Caudate nucleus (tissue), 63 donors: ENCODE measurements at places on chromosomes 16 and 17.

DNA sequence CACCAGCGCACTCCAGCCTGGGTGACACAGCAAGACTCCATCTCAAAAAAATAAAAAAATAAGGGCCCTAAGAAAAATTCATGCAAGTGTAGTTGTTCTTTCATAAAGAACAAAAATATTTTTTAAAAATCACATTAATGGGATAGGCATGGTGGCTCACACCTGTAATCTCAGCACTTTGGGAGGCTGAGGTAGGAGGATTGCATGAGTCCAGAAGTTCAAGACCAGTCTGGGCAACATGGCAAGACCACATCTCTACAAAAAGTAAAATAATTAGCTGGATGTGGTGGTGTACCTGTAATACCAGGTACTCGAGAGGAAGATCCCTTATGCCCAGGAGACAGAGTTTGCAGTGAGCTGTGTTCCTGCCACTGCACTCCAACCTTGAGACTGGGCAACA lies 15.2 kb upstream of the BRIP1 start:
- no peak for DNase-seq

- DNase-seq: no peak
Measured at GRCh38 chr17:40615068-40615840, 32.4 kb downstream of the SMARCE1 start.

- DNase-seq: no peak
Measured at GRCh38 chr17:63954402-63955063, 18.2 kb downstream of the SCN4A start.

DNA sequence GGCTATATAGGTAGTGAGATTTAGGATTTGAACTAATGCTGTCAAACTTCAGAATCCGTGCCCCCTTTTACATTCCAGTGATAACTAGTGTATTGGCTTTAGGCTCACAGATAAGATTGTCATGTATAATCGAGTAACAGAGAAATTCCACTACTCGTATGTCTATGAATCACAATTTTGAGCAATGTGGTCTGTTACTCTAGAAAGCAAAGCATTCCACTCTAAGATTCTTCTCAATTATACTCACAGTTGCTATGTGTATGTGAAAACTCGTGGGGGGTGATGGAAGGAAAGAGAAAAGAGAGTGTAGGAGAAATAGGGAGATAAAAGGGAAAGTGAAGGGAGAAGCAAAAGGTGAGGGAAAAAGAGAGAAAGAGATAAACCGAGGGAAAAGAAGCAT lies 1175.1 kb upstream of the GOT2 start:
- no peak for DNase-seq

DNA sequence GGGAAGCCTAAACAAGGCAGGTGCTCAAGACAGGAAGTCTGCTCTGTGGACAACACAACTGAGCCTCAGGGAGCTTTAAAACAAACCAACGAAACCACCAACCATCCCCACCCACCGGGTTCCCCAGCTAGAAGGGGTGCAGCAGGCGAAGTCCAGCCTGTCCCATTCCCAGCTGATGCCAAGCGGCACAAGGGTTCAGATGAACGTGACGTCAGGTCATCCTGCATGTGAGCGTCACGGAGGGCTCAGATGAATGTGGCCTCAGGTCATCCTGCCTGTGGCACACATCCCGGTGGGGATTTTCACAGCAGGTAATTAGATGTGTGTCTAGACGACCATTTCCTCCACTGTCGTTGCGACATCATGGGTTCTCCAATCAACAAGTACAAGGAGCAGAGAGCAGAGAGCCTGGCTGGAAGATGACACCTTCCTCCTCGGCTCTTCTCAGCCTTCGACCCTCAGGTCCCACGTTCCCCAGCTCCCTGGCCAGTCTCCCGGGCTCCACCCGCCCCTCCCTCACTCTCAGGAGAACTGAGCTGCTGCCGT lies 246.5 kb downstream of the FOXL1 start:
- DNase-seq: no peak

DNA sequence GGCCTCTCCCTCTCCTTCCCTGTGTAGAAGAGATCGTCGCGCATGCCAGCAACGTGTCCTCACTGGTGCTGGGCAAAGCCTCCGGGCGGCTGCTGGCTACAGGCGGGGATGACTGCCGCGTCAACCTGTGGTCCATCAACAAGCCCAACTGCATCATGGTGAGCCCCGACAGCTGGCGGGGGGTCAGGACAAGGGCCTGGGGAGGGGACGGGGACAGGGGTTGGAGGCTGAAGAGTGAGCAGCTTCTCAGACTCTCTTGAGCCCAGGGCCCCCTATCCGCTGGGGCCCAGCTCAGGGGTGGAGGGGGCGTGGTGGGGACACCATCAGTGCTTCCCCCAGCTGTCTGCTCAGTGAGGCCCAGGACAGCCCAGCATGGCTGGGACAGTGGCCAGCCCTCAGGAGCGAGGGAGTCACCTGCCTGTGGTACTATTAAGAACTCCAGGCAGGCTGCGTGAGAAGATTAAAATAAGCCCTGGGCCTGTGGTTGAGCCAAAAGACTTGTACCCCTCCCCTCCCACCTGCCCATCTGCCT lies 6.2 kb downstream of the KATNB1 start:
- no peak for DNase-seq

GRCh38 chr16:1143761-1144450 lies 9.0 kb upstream of the CACNA1H start:
- DNase-seq: no peak

DNA sequence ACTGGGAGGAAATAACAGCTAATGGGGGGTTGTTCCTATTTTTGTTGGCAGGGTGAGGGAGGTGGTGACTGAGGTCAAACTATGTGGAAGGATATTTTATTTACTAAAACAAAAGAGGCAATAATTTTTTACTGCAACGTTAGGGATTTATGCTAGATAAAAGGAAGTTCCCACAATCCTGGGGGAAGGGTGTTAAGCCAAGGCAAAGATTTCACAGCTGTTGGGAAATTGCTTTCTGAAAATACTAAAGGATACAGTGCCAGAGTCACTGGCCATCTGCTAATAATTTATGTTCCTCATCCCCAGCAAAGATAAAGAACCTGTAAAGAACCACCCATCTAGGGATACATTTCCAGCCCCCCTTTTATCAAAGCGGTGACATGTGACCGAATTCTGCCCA lies 756.0 kb upstream of the RBFOX1 start:
- DNase-seq: no peak

DNA sequence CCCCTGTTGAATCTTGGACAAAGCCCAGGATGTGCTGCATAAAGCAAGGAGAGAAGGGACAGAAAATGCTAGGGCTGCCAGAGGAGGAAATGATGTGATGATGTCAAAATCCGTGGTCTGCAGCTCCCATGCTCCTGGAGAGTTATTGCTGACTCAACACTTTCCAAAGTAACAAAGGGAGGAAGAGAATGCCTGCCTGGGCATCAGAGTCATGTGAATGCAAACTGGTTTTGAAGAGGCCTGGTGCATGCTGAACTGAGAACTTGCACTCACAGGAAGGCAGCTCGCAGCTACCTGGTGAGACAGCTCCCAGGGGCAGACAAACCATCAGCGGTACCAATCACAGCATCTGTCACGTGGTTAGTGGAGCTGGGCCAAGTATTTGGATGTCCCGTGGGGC lies 2.8 kb downstream of the MARVELD3 start:
- no peak for DNase-seq

- DNase-seq: no peak
Measured at GRCh38 chr17:4945944-4946280, 2.4 kb downstream of the PFN1 start.

- no peak for DNase-seq
Measured at GRCh38 chr17:68600931-68601564, at the start of gene FAM20A. Gene FAM20A, minus strand, starts transcription at chr17:68601367. Its CDS starts 701 bp downstream, at chr17:68600666.

- peak; percentile 23 for DNase-seq
Measured at GRCh38 chr17:67528751-67529436, 151.8 kb downstream of the PITPNC1 start.

GRCh38 chr17:68662037-68662432 lies 60.9 kb upstream of the FAM20A start:
- DNase-seq: no peak

GRCh38 chr17:61669522-61669921 lies 78.5 kb upstream of the NACA2 start:
- no peak for DNase-seq

DNA sequence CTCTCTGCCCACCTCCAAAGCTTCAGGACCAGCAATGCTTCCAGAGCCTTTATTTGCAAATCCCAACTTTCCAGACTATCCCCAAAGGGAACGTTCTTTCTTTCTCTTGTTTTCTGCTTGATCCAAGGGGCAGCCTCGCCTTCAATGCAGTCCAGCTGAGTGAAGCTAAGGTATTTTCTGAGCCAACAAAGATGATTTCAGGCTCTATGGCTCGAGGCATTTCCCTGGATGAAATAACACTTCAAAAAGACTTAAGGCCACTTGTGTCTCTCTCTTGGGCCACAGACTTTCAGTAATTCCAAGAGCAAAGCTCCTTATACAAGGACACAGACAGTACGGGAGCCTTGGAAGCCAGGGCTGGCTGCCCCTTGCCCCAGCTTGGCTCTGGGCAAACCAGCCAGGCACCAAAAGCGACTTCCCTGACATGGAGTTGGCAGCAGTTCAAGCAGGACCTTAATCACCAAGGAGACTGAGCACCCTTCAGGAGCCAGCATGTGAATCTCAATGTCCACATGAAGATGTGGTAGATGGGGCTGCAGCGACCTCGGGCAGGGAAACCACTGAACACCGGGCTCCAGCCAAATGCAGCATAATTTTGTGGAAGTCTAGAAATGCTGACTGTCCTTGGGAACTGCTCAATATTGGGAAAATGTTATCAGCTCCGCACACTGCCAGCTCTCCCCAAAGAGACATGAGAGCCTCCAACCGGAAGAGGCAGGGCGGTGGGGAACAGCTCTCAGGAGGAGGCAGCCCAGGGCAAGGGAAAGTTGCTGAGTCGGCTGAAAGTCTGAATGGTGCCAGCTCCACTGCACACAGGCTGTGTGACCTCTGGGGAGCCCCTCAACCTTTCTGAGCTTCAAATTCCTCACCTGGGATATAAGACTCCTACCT lies 39.0 kb downstream of the TK2 start:
- no peak for DNase-seq
